ENCODE measurements at places on chromosomes 3 and 15.

DNA sequence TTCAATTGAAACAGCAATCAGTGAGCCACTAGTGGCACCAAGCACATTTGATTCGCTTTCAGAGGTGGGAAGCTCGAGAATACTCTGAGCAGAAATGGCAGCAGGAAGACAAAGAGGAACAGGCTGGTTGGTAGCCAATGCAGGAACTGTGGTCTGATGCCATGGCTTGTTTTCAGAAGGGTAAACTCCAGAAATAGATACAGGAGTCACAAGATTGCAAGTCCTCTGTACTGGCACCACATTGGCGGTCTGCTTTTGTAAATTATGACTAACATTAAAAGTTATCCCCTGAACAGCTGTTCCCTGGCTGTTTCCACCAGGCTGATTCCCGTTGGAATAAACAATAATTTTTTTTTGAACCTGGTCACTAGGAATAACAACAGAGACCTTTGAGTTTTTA lies 35.5 kb downstream of the USF3 start:
- no peak for DNase-seq

DNA sequence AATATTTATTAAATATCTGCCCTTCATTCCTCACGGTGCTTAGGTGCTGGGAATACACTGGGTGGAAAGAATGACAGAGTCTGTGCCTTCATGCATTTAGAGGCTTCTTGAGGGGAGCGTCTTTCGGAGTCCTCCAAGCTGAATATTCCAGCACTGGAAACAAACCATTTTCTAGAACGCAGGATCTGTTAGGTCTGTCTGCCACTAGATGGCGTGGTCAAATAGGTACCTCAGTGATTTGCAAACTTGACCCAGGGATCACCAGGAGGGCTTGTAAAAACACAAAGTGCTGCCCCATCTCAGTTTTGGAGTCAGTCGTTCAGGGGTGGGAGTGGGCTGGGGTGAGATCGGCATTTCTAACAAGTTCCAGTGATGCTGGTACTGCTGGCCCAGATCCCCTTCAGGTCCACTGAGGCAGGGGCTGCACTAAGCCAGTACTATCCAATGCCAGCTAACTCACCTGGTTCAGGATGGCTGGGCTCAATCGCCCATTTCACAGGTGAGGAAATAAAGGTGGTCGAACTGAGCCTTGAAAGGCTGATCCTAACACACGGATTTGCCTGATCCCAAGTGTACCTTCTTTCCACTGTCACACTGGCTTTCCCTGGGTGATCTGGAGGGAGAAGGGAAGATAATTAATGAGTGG lies 14.8 kb downstream of the ARNT2 start:
- no peak for DNase-seq

- DNase-seq, result no peak
Observed at GRCh38 chr3:50464569-50464968, 38.9 kb downstream of the CACNA2D2 start.

GRCh38 chr3:156577736-156578135 lies 22.8 kb upstream of the SSR3 start:
- no peak for DNase-seq

- no peak for DNase-seq
Observed at GRCh38 chr15:49152552-49153312, 2.7 kb downstream of the COPS2 start.

DNA sequence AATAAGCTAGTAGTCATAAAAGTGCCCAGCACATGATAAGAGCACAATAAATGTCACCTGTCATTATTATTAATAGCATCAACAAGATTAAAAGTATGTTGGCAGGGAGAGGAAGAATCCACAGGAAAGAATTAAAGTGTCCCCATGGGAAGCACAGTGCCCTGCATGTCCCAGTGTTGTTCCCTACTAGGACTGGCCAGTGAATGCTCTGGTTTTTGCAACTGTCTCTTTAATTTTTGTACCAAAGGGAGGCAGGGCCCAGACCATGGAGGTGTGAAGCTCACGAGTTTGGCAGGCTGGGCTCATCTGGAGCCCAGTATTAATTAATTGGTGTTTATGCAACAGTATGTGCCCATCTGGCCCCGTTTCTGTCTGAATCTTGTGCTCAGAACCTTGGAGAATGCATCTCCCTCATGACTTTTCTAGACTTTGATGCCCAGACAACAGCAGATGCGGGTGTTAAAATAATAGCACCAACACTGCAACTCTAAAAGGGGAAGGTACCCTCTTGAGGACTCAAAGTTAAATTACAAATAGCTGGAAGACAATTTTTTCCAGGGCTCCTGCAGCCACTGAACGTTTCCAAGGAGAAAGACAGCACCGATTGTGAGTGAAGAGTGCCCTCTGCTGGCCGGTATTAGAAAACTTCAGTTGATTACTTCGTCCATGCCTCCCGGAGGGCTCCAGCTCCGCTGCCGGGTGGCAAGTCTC lies 71.9 kb upstream of the SPATA12 start:
- DNase-seq, result no peak

DNA sequence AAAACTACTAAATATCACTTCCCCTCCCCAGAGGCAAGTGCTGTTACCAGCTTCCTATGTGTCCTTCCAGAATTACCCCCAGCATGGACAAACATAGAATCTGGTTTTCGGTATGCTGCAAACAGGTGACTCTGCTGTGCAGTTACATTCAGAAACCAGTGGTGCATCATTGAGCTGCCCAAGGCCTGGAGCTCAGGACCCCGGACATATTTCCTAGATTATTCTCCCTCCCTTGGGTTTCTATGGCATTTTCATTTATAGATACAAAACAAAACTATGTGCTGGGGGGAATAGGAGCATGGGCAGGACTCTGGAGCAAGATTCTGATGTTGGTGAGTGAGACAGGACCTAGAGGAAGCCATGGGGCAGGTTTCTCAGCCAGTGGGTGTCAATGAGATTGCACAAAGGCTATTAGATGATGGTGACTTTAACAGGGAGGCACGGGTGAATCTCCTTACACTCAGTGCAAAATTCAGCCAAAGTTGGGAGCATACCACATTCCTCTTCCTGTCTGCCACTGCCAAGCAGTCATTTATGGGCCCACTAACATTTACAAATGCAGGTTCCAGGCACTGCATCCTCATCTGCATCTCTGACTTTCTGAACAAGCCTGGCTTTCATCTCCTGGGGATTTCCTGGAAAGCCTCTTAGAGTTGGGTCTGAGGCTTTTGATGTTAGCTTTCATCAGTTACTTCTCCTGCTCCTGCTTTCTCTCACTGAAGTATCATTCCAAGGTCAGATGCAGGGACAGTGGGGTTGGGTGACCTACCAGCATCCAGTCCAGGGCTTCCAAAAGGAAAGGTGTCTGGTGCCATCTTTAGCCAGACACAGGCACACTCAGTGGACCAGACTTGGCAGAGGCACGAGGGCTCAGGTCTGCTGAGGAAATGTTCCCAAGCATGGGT lies 44.5 kb downstream of the CMTM7 start:
- DNase-seq, result no peak

GRCh38 chr15:63075015-63075983 lies 32.8 kb downstream of the TPM1 start:
- DNase-seq, result no peak

- DNase-seq, result no peak
Observed at GRCh38 chr3:177960722-177961121, 575.5 kb upstream of the KCNMB2 start.

- DNase-seq, result peak; percentile 65
Observed at GRCh38 chr15:45333550-45333949, 44.8 kb downstream of the GATM start.

DNA sequence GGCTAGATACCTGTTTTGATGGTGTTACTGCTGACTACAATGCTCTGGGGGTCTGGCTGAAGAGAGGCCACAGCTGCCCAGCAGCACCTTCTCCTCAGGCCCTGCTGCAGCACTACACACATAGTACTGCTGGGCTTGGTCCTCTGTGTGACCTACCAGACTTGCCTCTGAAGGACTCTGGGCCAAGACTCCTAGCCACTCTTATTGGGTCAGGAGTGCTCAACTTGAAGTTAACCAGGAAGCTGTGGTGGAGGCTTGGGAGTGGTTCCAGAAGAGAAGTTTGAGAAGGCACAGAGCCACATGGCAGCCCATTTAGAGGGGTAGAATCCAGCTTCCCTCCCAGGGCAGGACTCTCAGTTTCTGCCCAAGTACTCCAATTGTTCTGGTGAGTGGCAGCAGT lies 16.6 kb downstream of the ELP6 start:
- no peak for DNase-seq

- DNase-seq, result no peak
Observed at GRCh38 chr3:173214576-173214975, 73.5 kb upstream of the SPATA16 start.

DNA sequence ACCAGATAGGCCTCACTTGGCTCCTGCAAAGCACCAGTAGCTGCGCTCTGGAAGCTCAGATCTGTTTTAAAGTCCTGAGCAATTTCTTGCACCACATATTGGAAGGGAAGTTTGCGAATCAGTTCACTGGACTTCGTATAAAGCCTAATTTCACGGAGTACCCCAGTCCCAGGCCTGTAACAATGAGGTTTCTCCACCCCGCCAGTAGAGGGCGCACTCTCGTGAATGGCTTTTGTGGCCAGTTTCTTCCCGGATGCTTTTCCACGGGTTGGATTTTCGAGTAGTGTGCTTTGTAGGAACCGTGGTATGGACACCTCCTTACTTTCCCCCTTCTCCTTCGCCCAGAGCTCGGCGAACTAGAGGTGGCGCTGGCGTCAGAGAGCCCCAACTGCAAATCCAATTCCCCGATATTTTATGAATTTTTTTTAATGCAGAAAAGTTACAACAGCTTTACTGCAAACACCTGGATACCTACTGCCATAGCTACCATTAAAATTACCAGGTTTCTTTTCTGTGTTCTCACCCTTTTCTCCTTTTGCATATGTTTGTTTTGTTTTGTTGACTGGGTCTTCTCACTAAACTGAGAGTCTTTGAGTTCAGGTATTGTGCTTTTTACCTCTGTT lies 13.3 kb downstream of the RARB start:
- DNase-seq, result no peak

DNA sequence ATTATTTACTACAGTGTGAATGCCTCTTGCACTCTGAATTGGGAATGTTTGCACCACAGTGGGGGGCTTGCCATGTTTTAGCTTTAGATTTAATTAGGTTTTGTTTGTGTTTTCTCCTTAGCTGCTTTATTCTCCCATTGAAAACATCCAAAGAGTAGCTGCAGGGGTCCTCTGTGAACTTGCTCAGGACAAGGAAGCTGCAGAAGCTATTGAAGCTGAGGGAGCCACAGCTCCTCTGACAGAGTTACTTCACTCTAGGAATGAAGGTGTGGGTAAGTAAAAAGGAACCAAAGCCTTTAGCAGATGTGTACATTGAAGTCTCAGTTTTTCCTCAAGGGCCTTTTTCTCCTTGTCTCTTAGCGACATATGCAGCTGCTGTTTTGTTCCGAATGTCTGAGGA lies 36.9 kb downstream of the CTNNB1 start:
- no peak for DNase-seq

GRCh38 chr3:12170207-12170606 lies 11.5 kb upstream of the TIMP4 start:
- no peak for DNase-seq

DNA sequence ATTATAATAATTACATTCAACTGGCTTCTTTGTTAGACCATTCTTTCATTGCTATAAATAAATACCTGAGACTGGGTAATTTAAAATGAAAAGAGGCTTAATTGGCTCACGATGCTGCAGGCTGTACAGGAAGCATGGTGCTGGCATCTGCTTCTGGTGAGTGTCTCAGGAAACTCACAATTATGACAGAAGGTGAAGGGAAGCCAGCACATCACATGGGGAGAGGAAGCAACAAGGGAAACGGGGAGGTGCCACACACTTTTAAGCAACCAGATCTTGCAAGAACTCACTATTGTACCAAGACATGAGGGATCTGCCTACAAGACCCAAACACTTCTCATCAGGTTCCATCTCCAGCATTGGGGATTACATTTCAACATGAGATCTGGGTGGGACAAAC lies 413.1 kb upstream of the ARRDC4 start:
- DNase-seq, result no peak

DNA sequence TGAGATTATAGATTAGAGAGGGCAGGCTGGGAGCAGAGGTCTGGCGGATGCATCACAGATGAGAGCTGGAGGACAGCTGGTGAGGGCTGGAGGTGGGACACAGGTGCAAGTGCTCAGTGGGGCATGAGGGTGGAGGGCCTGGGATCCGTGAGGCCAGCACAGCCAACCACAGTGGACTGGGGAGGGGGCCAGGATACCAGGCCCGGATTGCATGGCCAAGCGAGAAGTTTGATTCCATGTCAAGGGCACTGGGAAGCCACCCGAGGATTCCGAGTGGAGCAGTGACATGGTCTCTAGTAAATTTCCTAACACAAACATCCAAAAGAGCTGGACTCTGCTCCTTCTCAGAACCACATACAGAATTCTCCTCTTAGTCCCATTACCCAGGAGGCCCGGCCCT lies 44.0 kb upstream of the SLC41A3 start:
- DNase-seq, result peak; percentile 51

DNA sequence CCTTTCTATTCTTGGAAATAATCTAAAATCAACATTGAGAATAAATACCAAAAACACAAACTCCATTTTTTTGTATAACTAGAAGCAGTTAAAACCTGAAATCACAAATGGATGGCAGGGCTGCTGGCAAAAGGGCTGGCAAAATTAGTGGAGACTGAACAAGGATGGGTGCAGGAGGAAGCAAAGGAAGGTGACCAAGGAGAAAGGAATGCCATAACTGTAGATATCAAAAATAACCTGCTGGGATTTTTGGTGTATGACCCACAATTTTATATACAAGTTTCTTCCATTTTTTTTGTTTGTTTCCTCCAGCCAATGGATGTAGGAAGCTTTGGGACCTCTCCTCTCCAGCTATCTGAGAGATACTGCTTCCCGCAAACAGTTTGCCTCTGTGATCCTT lies 12.7 kb downstream of the CFAP44 start:
- DNase-seq, result no peak

DNA sequence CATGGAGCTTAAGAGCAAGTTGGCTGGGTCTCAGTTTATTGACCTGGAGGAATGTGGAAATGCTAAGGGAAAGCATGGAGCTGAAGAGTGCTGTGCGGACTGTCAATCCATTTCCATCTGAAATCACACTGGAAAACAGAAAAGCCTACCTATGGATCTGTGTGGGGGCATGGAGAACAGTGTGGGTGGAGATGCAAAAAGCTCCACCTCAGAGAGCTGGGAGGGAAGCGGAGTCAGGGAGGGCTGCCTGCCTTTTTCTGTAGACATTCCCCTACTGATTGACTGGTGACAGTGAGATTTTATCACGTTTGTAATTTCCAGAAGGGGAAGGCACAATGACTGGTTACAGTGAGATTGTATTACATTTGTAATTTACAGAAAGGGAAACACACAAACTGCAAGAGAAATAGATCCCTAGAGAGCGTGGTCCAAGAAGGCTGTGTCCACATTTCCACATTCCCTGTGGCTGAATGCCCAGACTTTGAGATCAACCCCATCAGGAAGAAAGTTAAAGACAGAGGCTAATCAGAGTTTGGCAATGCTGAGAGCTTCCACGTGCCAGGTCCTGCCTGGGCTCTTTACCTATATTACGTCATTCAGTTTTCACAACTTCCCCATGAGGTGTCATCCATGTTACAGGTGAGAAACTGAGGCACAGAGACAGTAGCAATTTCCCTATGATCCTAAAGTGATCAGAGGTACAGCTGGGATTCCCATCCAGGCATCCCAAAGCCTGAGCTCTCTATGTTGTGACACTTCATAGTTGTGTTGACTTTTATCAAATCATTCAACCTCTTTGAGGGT lies 67.7 kb upstream of the NSMCE3 start:
- DNase-seq, result no peak
